Epithelial cell of alveolus of lung (primary cell): ENCODE measurements at places on chromosomes 2 and 18. TPM values are rescaled to one million over a fixed set of nuclear protein-coding genes. Genes with fewer than 3 reads are reported as not detected.

Gene NPAS2
- 10.9 and 22.5 TPM in 2 replicates for total RNA-seq

Gene MCEE
- 15.4 and 19.6 TPM in 2 replicates for total RNA-seq

Gene GKN1
- not detected in 2 replicates for total RNA-seq

Gene YES1
- total RNA-seq = 77.9 and 132 TPM in 2 replicates

Gene PSD4
- 8.3 and 14.8 TPM in 2 replicates for total RNA-seq

Gene EIF5B
- 22.4 and 23.8 TPM in 2 replicates for total RNA-seq

Gene BOLL
- 0.08 TPM in 1 of 2 replicates, not detected in the other for total RNA-seq

Gene ADAM23
- 1.4 and 4.9 TPM in 2 replicates for total RNA-seq

Gene NT5C1B
- not detected in 2 replicates for total RNA-seq

Gene RND3
- 63.7 and 87.9 TPM in 2 replicates for total RNA-seq

Gene TWSG1
- 95.9 and 113 TPM in 2 replicates for total RNA-seq

Gene CHST10
- total RNA-seq = 11.6 and 19.7 TPM in 2 replicates

Gene PKDCC
- 60.2 and 200 TPM in 2 replicates for total RNA-seq

Gene SCTR
- not detected in 2 replicates for total RNA-seq

Gene RAB6D
- under 0.01 TPM in 1 of 2 replicates, not detected in the other for total RNA-seq

Gene ATAD2B
- total RNA-seq = 3.0 and 15.6 TPM in 2 replicates

Gene POTEJ
- not detected in 2 replicates for total RNA-seq

Gene ELAC1
- 4.8 and 7.0 TPM in 2 replicates for total RNA-seq

Gene RAB6C
- total RNA-seq = under 0.01 TPM in 1 of 2 replicates, not detected in the other

Gene CCDC195
- total RNA-seq = not detected in 2 replicates

Gene PRKAG3
- 0.40 TPM in 1 of 2 replicates, not detected in the other for total RNA-seq

Gene VIT
- 0.39 TPM in 1 of 2 replicates, not detected in the other for total RNA-seq

Gene NAT8
- total RNA-seq = not detected in 2 replicates

Gene LYPD1
- 0.64 and 26.1 TPM in 2 replicates for total RNA-seq

Gene BOK
- total RNA-seq = 23.3 and 64.8 TPM in 2 replicates

Gene XPO1
- 100 and 104 TPM in 2 replicates for total RNA-seq

Gene RNF152
- total RNA-seq = 10.0 and 11.6 TPM in 2 replicates

Gene NGEF
- 0.08 and 3.0 TPM in 2 replicates for total RNA-seq

Gene DHRS9
- total RNA-seq = 0.24 and 0.65 TPM in 2 replicates

Gene TTC39C
- 15.6 and 28.9 TPM in 2 replicates for total RNA-seq

Gene HOXD9
- total RNA-seq = not detected in 2 replicates
